ENCODE measurements at places on chromosomes 16 and 17.

- no peak for DNase-seq
Measured at GRCh38 chr16:11530171-11530940, 56.4 kb downstream of the LITAF start.

GRCh38 chr17:32569171-32570080 is 82.6 kb downstream of the CDK5R1 start:
- no peak for DNase-seq

- no peak for DNase-seq
Measured at GRCh38 chr17:69853541-69854224, 221.3 kb upstream of the KCNJ16 start.

DNA sequence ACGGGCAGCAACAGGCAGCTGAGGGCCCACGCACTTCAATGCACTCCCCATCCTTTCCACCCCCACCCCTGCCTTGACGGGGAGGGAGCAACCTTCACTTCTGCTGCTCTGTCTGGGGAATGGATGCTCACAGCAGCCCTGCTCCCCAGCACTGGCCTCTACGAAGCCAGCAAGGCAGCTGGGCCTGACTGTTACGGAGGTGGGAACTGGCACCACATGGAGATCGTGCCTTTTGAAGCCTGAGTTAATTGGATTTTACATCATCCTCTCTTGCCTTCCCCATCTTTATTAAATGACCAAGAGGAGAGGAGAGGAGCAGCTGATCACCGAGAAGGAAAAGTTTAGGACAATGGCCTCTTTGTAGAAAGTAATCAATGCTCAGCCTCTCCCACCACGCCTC is 187.0 kb upstream of the RPL38 start:
- no peak for DNase-seq

DNA sequence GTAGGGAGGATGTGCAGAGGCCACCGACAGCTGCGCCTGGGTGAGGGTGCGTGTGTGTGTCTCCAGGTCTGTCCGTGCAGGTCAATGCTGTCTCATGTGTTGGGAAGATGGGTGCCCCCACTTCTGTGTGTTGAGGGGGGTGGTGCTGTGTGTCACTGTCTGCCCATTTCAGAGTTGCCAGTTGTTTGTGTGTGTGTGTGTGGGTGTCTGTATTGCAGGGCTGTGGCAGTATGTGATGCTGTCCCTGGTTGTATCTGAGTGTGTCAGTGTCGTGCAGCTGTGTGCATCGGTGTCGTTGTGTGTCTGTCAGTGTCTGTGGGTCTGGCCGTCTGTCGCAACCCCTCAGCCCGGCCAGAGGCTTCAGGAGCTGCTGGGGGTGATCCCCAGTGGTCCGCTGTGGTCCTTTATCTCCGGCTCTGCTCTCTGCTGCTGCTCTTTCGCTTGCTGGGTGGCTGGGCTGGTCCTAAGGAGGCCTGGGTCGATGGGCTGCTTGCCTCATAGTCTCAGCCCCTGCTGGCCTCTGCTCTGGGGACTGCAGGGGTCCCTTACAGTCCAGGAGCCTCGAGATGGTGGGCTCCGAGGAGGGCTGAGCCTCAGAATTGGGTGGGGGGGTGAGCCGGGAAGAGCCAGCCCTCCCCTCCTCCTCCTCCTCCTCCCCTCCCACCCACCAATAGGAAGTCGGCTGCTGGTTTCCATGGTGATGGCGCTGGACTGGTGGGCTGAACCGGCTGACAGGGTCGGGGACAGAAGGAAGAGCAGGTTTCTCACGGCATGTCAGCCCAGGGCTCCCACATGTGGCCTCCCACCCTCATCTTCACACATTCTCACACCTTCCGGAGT is at the start of gene TSPOAP1:
Gene TSPOAP1 (minus strand): TSS at position 601 of the 840 bp plus-strand sequence. CDS start 875 bp downstream, outside the sequence.
- DNase-seq, result no peak

GRCh38 chr17:16989953-16990860 is 18.3 kb upstream of the TNFRSF13B start:
- no peak for DNase-seq

DNA sequence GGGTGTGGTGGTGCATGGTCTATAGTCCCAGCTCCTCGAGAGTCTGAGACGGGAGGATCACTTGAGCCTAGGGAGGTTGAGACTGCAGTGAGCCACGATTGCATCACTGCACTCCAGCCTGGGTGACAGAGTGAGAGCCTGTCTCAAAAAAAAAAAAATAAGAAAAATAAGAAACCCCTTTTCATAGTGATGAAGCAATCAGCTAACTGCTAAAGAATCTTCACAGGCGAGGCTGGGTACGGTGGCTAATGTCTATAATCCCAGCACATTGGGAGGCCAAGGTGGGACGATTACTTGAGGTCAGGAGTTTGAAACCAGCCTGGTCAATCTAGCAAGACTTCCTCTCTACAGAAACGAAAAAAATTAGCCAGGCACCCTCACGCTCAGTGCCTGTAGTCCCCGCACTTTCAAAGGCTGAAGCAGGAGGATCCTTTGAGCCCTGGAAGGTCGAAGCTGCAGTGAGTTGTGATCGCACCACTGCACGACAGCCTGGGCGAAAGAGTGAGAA is 760 bp downstream of the SLFN12L start:
- DNase-seq, result no peak

DNA sequence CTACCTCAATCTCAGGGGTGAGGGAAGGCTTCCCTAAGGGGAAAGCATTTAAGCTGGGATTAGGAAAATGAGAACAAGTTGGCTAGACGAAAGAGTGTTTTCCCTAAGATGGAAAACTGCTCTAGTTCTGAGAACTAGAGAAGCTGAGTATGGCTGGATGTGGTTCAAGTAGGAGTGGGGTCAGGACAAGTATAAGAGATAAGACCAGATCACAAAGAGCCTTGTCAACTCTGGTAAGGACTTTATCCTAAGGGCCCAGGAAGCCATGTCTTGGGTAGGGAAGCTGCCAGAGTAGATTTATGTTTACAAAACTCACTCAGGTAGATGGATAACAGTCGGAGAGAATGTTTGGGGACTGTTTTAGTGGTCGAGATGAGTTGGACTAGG is 1.7 kb downstream of the ANKS4B start:
- no peak for DNase-seq

- DNase-seq, result no peak
Measured at GRCh38 chr17:27339836-27340550, 46.1 kb downstream of the WSB1 start.

GRCh38 chr16:87016046-87017035 is 300.9 kb downstream of the C16orf95 start:
- no peak for DNase-seq

DNA sequence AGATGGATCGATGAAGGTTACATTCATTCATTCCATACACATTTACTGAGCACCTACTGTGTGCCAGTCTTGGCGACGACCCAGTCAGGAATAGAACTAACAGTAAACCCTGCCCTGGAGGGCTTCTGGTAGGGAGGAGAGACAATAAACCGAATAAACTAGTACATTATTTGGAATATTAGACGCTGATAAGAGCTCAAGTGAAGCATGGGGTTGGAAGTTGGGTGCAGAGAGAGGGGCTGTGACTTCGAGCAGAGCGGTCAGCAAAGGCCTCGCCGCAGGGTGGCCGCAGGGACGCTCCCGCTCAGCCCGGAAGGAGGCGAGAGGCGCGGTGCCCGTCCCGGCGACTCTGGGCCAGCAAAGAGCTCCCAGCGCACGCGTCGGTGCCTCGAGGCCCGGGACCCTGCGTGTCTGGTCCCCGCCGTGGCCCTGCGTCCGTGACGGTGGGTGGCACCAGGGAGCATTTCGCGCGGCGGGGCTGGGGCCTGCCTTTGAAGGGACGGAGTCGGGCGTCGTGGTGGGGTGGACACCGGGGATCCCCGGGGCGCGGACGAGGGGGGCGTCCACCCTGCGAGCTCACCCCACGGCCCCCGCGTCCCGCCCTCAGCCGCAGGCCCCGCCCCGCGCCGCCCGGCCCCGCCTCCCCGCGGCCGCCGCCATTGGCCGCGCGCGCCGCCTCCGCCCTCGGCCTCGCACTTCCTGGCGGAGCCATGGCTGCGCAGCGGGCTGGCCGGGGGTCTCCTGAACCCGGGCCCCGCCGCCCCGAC is at the start of gene KLHL36:
Gene KLHL36 (plus strand): TSS at position 684 of the 767 bp plus-strand sequence. CDS start 2,357 bp downstream, outside the sequence.
- DNase-seq, result no peak

DNA sequence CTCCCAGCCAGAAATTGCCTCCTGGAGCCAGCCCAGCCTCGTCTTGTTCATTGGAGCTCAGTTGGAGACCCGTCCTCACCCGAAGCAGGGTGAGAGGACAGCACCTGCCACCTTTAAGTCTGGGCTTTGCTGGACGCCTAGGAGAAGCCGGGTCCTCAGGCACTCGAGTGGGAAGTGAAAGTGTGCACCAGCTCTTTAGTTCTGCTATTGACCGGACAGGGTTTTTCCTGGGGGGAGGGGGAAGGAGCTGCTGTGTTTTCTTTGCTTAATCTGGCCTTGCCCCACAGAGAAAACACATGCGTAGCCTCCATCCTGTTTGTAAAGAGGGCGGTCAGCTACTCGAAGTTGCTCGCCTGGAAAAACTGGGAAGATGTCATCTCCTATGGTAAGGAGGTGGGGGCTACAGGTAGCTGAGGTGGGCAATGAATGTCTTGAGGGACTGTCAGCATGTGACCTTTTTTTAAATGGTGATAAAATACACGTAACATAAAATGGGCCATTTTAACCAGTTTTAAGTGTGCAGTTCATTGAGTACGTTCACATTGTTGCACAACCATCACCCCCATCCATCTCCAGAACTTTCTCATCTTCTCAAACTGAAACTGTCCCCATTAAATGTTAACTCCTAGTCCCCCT is 34.4 kb downstream of the CMIP start:
- no peak for DNase-seq

- no peak for DNase-seq
Measured at GRCh38 chr17:36608794-36609497, 7.6 kb downstream of the MRM1 start.

- no peak for DNase-seq
Measured at GRCh38 chr17:1083451-1084187, 86.7 kb downstream of the TIMM22 start.

- no peak for DNase-seq
Measured at GRCh38 chr17:12666718-12667117, 1.0 kb downstream of the MYOCD start.

All from vagina (tissue), 2 donors.